Panc1 (cell line): ENCODE measurements at places on chromosomes 3 and 15. TPM values are rescaled to one million over a fixed set of nuclear protein-coding genes. Genes with fewer than 3 reads are reported as not detected.

- no peak for DNase-seq
- no peaks in the 10 kb centered on the region for H3K27me3 ChIP-seq
- H3K36me3 ChIP-seq = peaks cover 13% of the 10 kb centered on the region
- peak overlapping the region; percentile 98 for H3K4me3 ChIP-seq
- peak overlapping the region; percentile 99 for H3K27ac ChIP-seq
- peaks cover 30% of the 10 kb centered on the region for H3K4me1 ChIP-seq
Measured at GRCh38 chr3:197949191-197949777, 706 bp upstream of the RPL35A start.

DNA sequence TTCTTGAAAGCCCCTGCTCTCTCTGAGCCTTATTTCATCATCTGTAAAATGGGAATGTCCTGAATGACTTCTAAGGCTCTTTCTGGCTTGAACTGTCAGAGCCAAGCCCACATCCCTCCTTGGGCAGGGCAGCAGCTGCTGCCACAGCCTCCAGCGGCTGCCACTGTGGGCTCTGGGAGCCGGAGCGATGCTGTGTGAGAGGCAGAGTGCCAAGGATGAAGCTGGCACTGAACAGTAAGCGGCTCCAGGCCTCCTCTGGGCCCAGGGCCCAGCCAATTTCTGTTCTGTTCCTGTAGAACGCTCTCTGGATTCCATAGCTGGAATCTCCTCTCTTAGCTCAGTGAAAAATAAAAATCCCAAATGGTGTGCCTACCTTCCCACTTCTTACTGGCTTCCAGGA lies 4.4 kb downstream of the CPLX3 start:
- no peak overlapping the region for H3K4me3 ChIP-seq
- no peaks in the 10 kb centered on the region; the same call in 1 of the 2 replicates for H3K36me3 ChIP-seq
- no peak for DNase-seq
- no peak overlapping the region for H3K27ac ChIP-seq
- H3K27me3 ChIP-seq = no peaks in the 10 kb centered on the region; the same call in 1 of the 2 replicates
- H3K4me1 ChIP-seq = no peaks in the 10 kb centered on the region; the same call in 1 of the 2 replicates

- no peaks in the 10 kb centered on the region for H3K27me3 ChIP-seq
- no peak overlapping the region for H3K27ac ChIP-seq
- H3K4me3 ChIP-seq = no peak overlapping the region
- H3K4me1 ChIP-seq = no peaks in the 10 kb centered on the region
- H3K36me3 ChIP-seq = no peaks in the 10 kb centered on the region
Measured at GRCh38 chr3:50850639-50851511, 176.1 kb downstream of the DOCK3 start.

- H3K27ac ChIP-seq = no peak overlapping the region
- no peaks in the 10 kb centered on the region for H3K36me3 ChIP-seq
Measured at GRCh38 chr3:128297401-128298138, 144.3 kb downstream of the EEFSEC start.

DNA sequence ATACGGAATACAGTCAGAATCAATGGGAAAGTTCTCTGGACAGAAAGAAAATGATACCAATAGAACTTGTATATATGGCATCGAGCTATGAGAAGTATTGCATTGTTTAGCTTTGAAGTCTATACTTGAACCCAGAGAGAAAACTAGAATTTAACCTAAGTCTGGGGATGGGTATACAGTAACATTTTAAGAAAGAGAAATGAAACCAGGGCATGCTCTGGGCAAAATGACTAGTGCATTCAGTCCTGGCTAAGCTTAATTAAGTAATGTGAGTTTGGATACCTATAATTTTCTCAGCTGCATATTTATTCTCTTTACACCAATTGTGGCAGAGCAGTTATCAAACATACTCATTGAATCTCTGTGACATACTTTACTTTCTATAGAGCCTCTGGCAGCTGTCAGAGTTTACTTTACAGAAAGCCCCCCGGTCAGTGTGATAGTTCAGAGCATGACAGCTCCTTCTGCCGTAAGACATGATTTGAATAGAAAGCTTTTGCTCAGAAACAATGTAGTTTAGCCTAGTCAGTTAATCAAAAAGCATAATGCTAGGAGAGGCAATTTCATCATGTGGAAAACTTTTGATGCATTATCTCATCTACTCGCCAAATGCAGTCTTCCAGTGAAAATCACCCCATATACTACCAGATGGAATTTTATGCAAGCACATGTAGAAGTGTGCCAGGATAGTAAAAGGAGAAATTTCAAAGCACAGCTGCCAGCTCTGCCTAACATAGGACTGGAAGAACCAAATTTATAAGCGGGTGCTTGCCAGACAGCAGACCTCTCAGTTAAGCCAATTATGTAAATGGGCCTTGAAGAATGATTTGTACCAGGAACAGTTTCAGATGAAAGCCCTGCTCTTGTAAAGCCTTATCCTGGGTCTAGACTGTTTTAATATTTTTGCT lies 40.7 kb downstream of the OXSM start:
- no peak overlapping the region for H3K27ac ChIP-seq
- no peaks in the 10 kb centered on the region for H3K4me1 ChIP-seq
- H3K4me3 ChIP-seq = no peak overlapping the region

DNA sequence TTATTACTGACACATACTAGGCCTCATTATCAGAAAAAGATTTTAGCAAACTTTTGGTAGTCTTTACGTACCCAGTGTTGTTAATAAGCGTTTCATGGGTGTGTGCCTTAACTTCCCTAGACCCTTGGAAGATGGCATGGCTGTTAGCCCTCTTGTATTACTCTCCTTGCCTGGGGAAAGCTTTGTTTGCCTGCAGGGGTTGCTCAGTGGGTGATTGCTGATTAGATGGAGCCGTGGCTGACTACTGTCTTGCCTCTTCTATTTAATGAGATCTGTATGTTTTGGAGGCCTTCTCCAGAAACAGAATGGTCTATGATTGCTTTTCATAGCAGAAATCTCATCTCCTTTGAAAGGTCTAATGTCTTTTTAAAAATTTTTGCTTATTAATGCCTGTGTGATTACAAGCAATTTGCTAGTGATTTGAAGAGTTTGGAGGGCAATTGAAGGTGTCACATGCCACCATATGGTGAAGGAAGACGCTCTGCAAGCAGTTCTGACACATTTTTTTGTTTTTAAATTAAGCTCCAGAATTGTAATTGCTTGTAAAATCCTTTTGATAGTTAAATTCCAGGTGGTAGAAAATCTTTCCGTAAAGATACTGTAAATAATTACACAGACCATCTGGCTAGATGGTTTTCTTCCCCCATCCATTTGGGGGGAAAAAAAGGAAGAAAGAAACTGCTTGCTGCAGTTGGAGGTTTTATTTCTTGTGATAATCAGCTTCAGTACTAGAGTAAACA lies 11.4 kb upstream of the C3orf20 start:
- no peaks in the 10 kb centered on the region for H3K27me3 ChIP-seq
- H3K36me3 ChIP-seq = peaks cover 25% of the 10 kb centered on the region
- H3K27ac ChIP-seq = no peak overlapping the region
- no peak overlapping the region for H3K4me3 ChIP-seq

GRCh38 chr15:60589728-60590127 lies 110.8 kb upstream of the ICE2 start:
- DNase-seq = no peak
- H3K4me1 ChIP-seq = peaks cover 10% of the 10 kb centered on the region
- no peaks in the 10 kb centered on the region for H3K36me3 ChIP-seq
- no peak overlapping the region for H3K4me3 ChIP-seq
- H3K27me3 ChIP-seq = peaks cover 63% of the 10 kb centered on the region

DNA sequence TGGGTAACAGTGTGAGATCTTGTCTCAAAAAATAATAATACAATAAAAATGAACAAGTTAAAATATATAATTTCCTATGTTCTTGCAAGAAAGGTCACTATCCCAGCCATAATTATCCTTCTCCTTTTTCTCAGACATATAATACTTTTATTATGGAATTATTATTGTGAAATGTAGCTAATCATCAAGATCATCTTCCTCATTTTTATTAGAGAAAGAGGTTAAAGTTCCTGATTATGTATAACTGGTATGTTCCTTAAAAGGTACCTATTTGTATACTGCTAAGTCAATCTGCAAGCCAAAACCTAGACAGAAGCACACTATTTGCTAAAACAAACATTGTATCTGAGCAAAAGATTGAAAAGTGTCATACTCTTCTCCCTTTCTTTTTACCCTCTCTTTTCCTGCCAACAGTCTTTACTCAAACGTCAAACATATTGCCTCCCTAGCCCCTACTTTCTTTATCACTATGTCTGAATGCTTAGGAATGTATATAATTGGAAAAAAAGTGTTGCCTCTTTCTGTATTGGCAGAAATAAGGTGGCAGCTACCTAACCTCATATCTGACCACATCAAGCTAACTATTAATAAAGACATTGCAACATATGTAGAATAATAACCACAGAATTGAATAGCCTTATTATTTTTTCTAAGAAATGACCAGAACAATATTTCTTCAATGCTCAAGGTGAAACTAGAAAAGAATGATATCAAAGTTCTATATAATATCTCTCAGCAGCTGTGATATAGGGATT lies 18.5 kb downstream of the SEC11A start:
- no peak overlapping the region for H3K27ac ChIP-seq
- H3K4me3 ChIP-seq = no peak overlapping the region
- no peaks in the 10 kb centered on the region for H3K4me1 ChIP-seq
- DNase-seq = no peak
- H3K27me3 ChIP-seq = no peaks in the 10 kb centered on the region

GRCh38 chr3:113214917-113215595 lies 3.7 kb downstream of the BOC start:
- no peak overlapping the region for H3K4me3 ChIP-seq
- H3K27ac ChIP-seq = no peak overlapping the region
- no peak for DNase-seq
- H3K27me3 ChIP-seq = peaks cover 18% of the 10 kb centered on the region
- 0 out of 2 replicates have a peak, but pooled peaks cover 3% of the 10 kb centered on the region for H3K4me1 ChIP-seq

- H3K27me3 ChIP-seq = no peaks in the 10 kb centered on the region; the same call in 1 of the 2 replicates
- no peaks in the 10 kb centered on the region for H3K36me3 ChIP-seq
- no peak overlapping the region for H3K27ac ChIP-seq
- no peaks in the 10 kb centered on the region for H3K4me1 ChIP-seq
Measured at GRCh38 chr3:153028381-153028780, 133.6 kb upstream of the RAP2B start.

GRCh38 chr3:186640473-186640818 lies 247 bp downstream of the FETUB start:
- no peak for DNase-seq
- H3K27me3 ChIP-seq = peaks cover 33% of the 10 kb centered on the region
- no peak overlapping the region for H3K4me3 ChIP-seq
- no peak overlapping the region for H3K27ac ChIP-seq
- H3K36me3 ChIP-seq = no peaks in the 10 kb centered on the region
- H3K4me1 ChIP-seq = no peaks in the 10 kb centered on the region

- no peaks in the 10 kb centered on the region; the same call in 1 of the 2 replicates for H3K36me3 ChIP-seq
- peak overlapping the region; percentile 49; the same call in 1 of the 2 replicates for H3K27ac ChIP-seq
- peak overlapping the region; percentile 67; the same call in 1 of the 2 replicates for H3K4me3 ChIP-seq
Measured at GRCh38 chr3:39150148-39150802, 3.1 kb downstream of the CSRNP1 start.

GRCh38 chr3:11155341-11156025 lies 1.2 kb downstream of the HRH1 start:
- H3K4me1 ChIP-seq = peaks cover 3% of the 10 kb centered on the region; the same call in 1 of the 2 replicates
- no peaks in the 10 kb centered on the region for H3K36me3 ChIP-seq
- H3K27ac ChIP-seq = no peak overlapping the region

DNA sequence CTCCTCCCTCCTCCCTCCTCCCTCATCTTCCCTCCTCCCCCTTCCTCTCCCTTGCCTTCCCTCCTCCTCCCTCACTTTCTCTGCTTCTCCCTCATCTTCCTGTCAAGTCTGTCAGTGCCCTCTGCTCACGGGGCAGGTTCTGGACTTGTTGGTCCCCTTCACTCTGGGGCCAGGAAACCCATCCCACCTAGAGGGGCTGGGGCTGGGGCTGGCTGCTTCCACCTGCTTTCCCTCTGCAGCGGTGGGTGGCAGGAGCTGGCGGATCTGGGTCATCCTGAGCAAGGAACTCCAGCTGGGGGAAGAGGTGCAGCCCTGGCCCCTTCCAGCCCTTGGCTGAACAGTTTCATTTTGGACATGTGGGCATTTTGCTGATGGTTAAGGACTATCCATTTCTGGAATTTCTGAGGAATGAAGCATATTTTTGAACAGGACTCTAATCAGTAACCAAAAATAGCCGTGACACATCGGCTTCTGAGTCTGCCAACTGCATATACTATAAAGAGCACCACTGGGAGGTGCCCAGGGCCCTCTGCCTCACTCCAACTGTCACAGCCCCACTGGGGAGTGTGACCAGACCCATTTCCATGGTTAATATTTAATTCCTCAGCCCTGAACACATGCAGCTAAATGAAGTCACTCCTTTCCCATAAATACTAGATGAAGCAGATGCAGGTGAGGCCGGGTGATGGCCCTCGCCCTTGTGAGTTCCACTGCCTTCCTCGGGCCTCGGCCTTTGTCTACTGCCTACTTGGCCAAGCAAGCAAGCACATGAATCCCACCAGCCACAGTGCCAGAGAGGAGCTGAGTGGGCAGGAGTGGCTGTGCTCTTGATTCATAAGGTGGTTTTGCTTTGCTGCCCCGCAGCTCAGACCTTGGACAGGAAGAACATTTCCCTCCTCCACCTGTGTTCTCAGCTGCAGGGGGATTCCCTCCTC lies 39.8 kb downstream of the CHDH start:
- no peak overlapping the region for H3K4me3 ChIP-seq
- H3K27ac ChIP-seq = no peak overlapping the region
- peaks cover 11% of the 10 kb centered on the region for H3K4me1 ChIP-seq
- DNase-seq = no peak

DNA sequence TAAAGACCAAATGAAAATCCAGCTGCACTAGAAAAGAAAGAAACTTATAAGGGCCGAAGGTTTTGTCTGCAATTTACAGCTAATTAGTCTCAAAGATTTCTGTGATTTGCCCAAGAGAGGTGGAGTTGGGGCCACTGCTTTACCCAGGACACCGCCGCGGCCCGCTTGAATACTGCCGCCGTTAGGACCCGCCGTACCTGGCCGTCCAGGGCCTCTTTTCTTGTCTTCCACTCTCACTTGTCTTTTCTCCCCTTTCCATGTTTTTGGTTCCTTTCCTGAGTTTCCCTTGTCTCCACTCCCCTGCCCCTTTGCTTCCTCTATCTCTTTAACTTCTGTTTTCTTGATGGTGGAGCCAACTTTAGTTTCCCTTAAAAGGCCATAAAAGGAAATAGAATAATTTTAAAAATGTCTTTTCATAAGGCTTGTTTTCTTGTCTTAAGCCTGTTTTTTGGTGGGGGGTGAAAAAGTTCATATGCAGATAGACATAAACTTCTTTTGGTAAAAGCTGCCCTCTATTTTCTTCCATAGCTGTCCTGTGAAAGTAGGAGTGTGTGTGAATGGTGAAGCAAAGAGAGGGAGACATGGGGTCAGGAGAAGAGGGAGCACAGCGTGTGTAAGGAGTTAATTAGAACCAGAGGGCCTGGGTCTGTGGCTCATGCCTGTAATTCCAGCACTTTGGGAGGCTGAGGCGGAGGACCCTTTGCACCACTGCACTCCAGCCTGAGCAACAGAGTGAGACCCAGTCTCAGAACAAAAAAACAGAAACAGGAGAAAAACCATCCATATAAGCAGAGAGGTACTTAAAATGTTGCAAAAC lies 16.0 kb upstream of the CCNL1 start:
- no peak for DNase-seq
- H3K4me1 ChIP-seq = peaks cover 14% of the 10 kb centered on the region
- peak overlapping the region; percentile 77 for H3K4me3 ChIP-seq

ZPLD1 gene
- not detected for total RNA-seq

ZNF662 gene
- total RNA-seq = not detected

ARNT2 gene
- total RNA-seq = 16.8 TPM

PAQR5 gene
- total RNA-seq = 2.0 TPM

SEMA7A gene
- 11.2 TPM for total RNA-seq
